ENCODE measurements at places on chromosomes 5 and 9. TPM values are rescaled to one million over a fixed set of nuclear protein-coding genes. Genes with fewer than 3 reads are reported as not detected.
A peak's percentile ranks its signal among the peaks of the same experiment; 100 is the strongest.

- DNase-seq = no peak
Measured at GRCh38 chr5:126808521-126808988, 31.6 kb downstream of the LMNB1 start.

GRCh38 chr5:142852416-142853198 is 82.4 kb downstream of the ARHGAP26 start:
- DNase-seq = no peak

DNA sequence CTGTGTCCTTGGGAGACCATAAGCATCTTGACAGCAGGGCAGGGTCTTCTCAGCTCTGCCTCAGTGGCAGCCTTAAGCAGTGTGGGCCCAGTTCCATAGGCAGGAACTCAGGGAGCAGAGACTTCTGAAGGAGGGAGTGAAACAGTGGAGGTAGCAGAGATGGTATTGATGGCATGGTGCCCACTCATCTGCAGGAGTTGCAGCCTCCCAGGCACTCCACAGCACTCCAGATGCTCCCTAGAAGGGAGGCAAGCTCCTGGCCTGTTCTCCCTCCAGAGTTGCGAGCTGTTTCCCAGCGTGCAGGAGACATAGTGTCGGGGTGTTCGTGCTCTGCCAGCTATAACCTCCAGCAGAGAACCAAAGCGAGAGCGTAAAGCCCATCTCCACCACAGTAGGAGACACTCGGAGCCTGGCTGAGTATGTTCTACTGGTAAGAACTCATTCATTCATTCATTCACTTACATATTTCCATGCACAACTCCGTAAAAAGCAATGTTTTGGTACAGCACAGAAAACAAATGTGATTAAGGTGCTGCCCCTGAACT is 31.4 kb upstream of the UNC5A start:
- DNase-seq = no peak

DNA sequence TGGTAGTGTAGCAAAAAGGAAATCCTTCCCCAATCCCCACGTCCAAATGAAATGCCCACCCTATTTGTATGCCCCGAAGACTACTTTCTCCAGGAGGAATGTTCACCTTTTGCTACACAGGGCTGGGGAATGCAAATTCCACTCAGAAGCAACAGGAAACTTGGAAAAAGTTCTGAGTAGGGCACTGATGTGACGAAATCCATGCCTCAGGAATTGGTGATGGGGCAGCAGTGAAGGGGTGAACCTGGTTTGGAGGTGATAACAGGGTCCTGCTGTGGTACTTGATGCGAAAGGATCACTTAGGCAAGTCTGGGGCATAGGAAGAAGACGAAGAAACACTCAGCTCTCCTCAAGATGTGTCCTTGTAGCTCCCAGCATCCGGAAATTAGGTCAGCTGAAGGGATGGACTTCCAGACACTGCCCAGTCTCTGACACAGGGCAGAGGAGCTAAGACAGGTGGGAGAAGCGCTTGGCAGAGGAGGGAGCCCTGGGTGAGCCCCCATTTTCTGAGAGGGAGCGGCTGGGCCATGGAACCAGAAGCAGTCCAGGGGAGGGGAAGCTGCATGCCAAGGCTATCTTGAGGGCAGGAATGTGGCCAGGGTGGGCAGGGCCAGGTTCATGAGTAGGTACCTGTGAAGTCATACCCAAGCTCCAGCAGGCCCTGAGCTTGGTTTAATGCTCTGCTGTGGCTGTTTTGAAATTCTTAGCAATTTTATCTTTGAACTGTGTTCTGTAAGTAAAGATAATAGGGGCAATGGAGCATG is 22.2 kb upstream of the MVB12B start:
- no peak for DNase-seq

GRCh38 chr9:82558346-82558745 is 504.6 kb downstream of the RASEF start:
- no peak for DNase-seq

DNA sequence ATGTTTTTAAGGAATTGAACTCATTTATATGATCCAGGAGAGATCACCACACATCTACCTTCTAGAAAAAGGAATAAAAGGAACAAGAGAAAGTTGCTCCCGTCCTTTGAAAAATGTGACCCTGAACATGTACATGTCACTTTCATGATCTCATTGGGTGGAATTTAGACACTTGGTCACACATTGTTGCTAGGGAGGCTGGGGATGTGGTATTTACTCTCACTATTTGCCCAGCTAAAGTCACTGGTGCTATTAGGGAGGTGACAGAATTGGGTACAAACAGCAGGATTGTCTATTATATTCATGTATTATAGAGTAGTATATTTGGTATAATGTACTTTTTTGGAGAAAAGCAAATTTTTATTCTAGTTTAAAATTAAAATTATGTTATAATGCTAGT is 2.1 kb upstream of the CDH10 start:
- DNase-seq = no peak

DNA sequence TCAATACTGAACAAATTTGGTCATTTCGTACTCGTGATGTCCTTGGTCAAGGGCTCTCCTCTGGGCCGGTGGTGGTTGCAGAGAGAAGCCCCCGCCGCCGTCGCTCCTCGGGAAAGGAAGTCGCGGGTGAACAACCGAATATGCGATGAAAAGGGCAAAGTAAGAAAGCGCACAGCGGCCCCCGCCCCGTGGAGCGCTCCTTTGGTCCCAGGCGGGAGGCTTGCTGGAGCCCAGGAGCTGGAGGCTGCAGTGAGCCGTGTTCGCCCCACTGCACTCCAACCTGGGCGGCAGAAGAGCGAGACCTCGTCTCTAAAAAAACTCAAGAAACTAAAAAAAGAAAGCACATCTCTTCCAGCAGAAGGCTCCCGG is 108.4 kb upstream of the LARP1 start:
- no peak for DNase-seq

GRCh38 chr5:18281947-18282581 is 647.8 kb downstream of the TAF11L14 start:
- no peak for DNase-seq

DNA sequence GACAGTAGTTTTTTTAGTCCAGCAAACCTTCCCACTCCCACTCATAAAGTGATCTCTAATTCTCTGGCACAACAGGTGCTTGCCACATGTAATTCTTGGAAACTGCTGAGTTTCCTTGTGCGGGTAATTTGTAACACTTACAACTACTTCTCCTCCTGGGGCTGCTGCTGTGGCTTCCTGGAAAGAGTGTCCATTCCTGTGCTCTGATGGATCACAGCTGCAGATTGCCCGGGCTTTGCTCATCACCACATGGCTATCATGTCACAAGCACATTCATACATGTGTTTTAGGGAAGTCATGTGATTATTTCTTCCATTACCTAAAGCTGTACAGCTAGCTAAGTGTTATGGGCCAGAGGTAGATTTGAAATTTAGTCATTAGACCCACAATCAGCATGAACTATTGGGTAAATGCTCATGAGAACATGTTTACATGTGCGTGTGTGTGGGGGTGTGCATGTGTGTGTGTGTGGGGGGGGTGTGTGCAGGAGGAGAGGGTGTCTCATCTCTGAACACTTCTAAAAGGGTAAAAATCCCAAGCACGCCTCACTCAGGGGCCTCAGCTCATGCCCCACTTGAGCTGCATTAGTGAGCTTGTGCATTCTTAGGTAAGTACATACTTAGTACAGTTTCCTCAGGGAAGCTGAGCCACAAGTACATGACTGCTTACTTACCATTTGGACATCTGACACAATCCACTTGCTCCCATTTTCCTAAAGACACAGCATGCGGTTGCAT is 118.1 kb upstream of the CCDC112 start:
- DNase-seq = no peak

DNA sequence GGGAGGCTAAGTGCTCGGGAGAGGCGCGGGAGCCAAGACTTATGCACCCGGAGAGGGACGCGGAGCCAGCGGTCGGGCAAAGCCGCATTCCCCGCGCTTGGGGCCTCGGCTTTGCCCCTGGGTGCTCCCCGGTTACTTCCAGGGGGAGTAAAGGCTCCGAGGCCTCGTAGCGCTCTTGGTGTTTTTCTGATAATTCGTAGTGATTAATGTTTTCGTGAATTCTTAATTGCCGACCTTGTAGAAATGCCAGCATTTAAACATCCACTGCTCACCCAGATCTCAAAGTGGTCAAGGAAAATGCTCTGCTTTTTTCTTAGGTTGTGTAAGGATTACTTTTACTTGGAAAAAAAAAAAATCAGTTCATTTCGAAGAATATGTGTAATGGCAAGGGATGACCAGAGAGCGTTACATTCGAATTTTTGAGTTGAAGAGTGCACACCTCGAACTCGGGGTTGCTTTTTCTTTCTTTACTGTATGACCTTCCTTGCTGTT is 654 bp upstream of the TUT7 start:
- DNase-seq = no peak

DNA sequence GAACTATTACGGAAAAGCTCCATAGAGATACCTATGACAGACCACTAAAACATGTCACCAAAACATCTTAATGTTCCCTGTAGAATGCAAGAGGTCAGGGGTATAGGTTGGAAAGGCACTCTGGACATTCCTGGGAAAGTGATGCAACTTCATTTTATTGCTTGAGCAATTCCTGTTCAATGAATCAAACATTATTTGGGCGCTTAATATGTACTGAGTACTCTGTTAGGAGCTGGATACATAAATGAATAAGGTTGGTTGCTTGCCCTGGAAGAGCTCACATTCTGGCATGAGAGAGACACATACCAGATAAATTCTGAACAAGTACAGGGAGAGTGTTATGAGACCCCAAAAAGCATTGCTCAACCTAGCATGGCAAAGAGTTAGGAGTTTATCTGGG is 408.9 kb upstream of the DMAC1 start:
- no peak for DNase-seq

DNA sequence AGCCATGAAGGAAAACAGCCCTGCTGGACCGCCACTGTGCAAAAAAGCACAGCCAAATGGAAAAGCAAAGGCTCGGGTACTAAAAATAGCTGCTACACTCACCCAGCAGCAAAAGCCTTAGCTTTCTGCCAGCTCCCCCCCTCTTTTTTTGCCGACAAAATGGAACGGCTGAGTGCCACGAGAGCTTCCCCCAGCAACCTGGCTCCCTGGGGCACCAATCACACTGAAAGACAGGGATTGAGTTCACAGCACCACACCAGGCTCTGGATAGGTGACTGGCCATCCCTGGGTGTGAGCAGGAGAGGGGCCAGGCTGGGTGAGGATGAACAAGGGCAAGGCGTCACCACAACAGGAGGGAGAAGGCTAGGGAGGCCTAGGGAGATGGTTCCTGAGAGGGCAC is 66.7 kb downstream of the SIL1 start:
- DNase-seq = peak; percentile 63

DNA sequence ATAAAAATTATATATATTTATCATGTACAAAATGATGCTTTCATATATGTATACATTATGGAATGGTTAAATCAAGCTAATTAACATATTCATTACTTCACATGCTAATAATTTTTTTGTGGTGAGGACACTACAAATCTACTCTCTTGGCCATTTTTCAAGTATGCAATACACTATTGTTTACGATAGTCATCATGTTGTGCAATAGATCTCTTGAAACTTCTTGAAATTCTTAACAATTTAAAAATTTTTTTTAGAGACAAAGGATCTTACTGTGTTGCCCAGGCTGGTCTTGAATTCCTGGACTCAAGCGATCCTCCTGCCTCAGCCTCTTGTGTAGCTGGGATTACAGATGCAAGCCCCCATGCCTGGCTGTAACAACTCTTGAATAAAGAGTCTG is 45.2 kb upstream of the SHOC1 start:
- no peak for DNase-seq

GRCh38 chr9:111597852-111598732 is 1.4 kb downstream of the PTGR1 start:
- peak; percentile 73 for DNase-seq

The ANKRD18B gene
- 0.28 TPM for total RNA-seq

The RLN1 gene
- not detected for total RNA-seq

The TRAF2 gene
- total RNA-seq = 0.88 TPM

The CNTNAP3 gene
- total RNA-seq = 9.0 TPM

The PLGRKT gene
- total RNA-seq = 16.9 TPM

The CBY3 gene
- not detected for total RNA-seq
